ENCODE measurements at places on chromosomes 3 and 15.

DNA sequence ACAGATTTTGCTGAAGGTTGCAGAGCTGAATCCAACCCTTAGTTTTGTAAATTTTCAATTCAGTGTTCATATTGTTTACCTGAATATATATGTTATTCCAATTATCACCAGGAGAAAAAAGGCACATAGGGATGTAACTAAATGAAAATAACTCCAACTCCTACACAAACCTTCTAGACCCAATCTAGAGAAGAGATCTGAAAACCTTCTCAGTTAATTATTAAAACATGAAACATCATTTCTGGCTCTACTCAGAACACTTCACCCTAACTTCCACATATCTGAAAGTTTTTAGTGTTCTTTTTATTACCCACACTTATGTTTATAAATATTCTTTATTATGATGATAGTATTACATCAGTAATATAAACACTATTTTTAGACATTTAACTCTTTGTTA lies 76.6 kb downstream of the LRRFIP2 start:
- no peak for DNase-seq

DNA sequence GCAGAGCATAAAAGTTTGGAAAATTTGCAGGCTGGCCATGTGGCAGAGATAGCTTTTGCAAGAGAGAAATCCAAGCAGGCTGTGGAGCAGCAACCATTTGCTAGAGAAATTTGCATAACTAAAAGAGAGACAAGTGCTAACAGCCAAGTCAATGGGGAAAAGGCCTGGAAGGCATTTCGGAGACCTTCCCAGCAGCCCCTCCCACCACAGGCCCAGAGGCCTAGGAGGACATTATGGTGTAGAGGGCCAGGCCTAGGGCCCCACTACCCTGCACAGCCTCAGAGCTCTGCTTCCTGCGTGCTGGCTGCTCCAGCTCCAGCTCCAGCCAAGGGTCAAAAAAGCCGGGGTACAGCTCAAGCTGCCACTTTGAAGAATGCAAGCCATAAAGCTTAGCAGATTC lies 82.7 kb downstream of the MYO5A start:
- no peak for DNase-seq

- DNase-seq: no peak
Measured at GRCh38 chr3:128472449-128473179, 5.9 kb upstream of the DNAJB8 start.

- no peak for DNase-seq
Measured at GRCh38 chr3:138470687-138471086, 36.3 kb downstream of the ESYT3 start.

GRCh38 chr3:37279856-37280255 lies 105.5 kb upstream of the LRRFIP2 start:
- DNase-seq: no peak

GRCh38 chr3:135000465-135000864 lies 205.4 kb downstream of the EPHB1 start:
- no peak for DNase-seq

- DNase-seq: peak; percentile 76
Measured at GRCh38 chr3:101940521-101941317, 91.4 kb downstream of the NFKBIZ start.

DNA sequence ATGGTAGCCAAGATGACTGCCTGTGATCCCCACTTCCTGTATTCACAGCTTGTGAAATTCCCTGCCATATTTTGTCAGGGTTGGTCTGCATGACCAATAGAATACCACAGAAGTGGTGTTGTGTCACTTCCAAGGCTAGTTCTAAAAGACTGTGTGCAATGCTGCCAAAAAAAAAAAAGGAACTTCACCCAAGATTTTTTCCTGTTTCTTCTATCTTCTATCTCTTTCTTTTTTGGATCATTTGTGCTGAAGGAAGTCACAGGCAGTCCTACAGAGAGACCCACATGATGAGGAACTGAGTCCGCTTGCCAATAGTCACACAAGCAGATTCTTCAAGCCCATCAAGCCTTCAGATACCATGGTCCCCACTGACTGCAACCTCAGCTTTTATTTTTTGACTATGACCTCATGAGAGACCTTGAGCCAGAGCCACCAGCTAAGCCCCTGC lies 18.1 kb upstream of the RAF1 start:
- DNase-seq: no peak

GRCh38 chr3:150407051-150407807 lies 869 bp upstream of the TSC22D2 start:
- DNase-seq: no peak

GRCh38 chr3:106839576-106840280 lies 537.5 kb upstream of the CCDC54 start:
- no peak for DNase-seq

DNA sequence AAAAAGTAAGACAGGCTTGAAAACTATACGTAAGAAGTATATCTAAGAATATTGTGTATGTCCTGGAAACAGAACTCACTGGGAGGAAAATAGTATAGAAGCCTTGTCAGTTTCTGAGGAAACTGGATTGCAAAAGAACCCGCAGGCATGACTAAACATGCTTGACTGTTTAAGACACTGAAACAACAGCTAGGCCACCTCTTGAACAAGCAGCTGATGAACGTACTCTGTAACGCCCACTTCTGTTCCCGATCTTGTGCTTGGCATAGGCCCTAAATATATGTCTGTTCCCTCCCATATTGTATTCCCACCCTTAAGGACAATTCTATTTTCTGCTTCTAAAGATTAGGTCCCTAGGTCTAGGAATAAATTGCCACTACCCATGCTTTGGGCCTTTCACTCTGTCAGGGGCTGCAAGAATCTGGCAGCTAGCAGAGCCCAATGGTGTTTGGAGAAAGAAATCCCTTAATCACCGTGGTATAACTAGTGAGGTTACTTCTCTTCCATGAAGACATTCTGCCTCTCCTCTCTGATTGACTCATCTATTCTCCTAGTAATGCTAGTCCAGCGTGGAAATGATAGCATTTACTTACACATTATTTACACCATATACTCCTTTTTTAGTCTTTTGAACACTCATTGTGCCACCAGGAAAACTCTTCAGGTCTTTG lies 46.2 kb downstream of the CD200 start:
- DNase-seq: no peak

DNA sequence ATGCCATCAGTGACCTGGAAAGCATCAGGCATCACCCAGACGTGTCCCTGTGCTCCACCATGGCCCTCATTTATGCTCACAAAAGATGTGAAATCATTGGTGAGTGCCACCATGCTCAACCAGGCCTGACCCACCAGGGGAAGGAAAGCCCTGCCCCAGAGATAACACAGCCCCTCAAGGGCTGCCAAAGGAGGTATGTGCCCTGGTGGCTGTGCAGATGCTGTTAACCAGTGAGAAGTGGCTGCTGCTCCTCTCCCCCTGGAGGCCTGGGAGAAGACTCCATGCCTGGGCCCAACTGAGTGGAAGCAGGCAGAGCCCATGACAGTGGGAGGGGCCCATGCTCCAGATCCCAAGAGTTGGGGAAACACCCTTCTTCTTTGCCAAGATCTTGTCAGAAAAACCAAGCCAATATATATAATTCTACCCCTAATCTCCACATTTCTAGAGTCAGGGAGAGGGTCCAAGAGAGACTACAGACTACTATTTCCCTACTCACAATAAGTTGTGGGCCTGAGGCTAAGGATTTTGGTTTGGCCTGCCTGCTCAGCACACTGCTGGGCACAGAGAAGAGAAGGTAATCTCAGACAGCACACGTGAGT lies 2.7 kb downstream of the TTC21A start:
- no peak for DNase-seq

GRCh38 chr3:82186017-82186416 lies 424.6 kb upstream of the GBE1 start:
- DNase-seq: peak; percentile 38
